Activated CD4-positive, CD25-positive, alpha-beta regulatory T cell treated with anti-CD3 and anti-CD28 coated beads, Interleukin-2, amount 50 U/mL, for 72 hours (primary cell): ENCODE measurements at places on chromosomes 2 and 18.

GRCh38 chr2:96262306-96262705 lies 3.5 kb downstream of the TMEM127 start:
- no peak for DNase-seq

GRCh38 chr18:56112984-56113383 lies 525.0 kb upstream of the TCF4 start:
- DNase-seq, result no peak

DNA sequence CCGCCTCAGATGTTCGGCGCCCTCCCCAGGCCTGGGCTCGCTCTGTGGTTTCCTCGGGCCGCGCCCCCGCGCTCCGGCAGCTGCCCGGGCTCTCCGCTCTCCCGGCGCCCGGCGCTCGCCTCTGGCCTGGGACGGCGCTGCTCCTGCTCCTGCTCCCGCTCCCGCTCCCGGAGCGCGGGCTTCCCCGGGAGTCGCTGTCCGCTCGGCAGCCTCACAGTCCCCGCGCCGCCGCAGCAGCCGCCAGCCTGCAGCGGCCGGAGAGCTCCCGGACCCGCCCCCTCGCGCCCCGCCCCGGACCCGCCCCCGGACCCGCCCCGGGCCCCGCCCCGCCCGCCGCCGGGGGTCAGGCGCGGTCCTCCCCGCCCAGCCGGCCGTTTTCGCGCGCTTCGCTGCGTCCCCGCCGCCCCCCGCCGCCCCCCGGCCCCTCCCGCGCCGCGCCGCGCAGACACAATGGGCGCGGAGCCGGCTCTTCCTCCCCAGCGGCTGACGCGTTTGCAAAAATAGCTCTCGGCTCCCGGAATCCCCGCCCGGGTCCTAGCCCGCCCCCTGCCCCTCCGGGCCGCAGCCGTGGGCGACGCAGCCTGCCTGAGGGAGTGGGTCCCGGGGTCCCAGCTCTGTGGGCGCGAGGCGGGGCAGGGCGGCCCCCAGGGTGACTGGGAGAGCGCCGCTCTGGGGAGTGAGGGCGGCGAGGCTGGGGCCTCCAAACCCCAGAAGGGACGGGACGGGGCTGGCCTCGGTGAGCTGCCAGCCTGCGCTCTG lies at the start of gene ARL4C:
TSS of gene ARL4C (minus strand) at position 247 of the 759 bp plus-strand sequence. CDS start 495 bp downstream, outside the sequence.
- peak; percentile 57 for DNase-seq

DNA sequence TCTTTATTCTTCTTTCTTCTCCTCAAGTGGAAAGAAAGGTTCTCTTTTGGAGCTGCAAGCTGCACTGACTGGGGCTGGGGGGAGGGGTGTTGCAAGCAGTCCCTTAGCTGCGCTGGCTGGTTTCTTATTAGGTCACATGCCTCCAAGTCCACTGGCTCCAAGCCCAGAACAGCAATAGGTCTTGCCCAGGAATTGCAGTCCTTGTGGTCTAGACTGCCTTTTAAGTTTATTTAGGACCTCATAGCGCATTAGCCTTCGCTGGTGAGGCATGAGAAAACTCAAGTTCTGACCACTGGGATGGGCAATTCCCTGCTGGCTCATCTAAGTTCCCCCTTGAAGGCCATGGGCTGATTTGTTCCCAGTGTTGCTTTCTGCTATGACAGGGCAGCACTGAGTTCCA lies 138.6 kb upstream of the SCN7A start:
- no peak for DNase-seq

DNA sequence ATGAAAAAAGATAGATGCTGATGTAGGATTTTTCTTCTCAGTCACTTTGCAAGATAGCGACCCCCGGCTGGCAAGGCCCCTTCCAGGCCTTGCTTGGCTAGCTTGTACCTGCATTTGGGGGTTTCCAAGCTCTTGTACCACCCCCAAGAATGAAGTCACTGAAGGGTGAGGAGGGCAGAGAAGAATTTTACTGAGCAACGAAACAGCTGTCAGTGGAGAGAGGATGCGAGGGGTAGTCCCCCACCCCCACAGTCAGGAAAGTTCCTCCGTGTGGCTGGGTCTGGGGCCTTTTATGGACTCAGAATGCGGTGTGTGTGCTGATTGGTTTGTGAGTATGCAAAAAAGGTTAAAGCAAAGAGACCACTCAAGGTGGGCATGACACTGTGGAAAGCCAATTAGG lies 382.0 kb downstream of the GPD2 start:
- no peak for DNase-seq

DNA sequence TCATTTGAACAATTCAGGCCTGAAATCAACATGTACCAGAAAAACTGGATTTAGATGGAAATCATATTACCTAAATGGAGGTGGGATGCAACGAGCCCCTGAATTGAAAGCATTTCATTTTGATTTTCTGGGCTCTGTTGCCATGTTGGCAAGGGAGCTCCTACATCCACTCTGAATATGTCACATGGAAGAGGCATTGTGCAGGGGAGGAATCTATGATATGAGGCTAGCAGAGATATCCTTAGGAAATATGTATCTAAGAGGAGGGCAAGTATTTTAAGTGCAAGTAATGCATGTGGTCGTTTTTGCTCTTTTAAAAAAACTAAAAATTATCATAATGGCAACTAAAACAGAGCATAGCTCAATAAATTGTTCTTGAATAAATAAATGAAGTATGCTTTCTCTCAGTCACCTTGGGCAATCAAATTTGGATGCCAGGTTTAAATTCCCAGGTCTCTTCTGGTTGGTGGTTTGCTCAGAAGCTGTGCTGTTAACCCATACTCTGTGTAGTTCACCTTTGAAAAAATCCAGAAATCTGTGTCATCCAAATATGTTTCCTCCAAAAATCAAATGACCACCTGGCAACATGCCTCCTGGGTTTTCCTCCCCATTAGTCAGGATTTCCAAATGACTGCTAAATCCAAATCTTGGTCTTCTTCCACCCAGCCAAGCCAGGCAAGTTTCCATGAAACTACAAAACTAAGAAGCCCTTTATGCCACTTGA lies 6.5 kb upstream of the LGALSL start:
- DNase-seq, result no peak

DNA sequence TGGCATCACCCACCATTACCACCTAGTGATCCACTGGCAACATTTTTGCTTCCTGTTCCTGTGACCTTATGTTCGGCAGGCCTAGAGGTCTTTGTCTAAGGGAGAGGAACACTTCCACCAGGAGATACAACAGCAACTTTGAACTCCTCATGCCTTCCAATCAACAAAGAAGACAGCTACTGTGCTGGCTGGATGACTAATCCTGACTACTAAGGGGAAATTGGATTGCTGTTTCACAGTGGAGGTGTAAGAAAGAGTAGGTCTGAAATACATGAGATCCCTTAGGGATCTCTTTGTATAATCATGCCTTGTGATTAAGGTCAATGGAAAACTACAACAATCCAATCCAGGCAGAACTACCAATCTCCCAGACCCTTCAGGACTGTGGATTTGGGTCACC lies 45.2 kb downstream of the EIF2AK3 start:
- DNase-seq, result no peak
